ENCODE measurements at places on chromosomes 4 and X. TPM values are rescaled to one million over a fixed set of nuclear protein-coding genes. Genes with fewer than 3 reads are reported as not detected.

Gene TMEM271
- total RNA-seq: not detected

Gene PCDH11X
- total RNA-seq: not detected

- DNase-seq: no peak
Observed at GRCh38 chrX:103742339-103742738, 31.6 kb downstream of the TMEM31 start.

DNA sequence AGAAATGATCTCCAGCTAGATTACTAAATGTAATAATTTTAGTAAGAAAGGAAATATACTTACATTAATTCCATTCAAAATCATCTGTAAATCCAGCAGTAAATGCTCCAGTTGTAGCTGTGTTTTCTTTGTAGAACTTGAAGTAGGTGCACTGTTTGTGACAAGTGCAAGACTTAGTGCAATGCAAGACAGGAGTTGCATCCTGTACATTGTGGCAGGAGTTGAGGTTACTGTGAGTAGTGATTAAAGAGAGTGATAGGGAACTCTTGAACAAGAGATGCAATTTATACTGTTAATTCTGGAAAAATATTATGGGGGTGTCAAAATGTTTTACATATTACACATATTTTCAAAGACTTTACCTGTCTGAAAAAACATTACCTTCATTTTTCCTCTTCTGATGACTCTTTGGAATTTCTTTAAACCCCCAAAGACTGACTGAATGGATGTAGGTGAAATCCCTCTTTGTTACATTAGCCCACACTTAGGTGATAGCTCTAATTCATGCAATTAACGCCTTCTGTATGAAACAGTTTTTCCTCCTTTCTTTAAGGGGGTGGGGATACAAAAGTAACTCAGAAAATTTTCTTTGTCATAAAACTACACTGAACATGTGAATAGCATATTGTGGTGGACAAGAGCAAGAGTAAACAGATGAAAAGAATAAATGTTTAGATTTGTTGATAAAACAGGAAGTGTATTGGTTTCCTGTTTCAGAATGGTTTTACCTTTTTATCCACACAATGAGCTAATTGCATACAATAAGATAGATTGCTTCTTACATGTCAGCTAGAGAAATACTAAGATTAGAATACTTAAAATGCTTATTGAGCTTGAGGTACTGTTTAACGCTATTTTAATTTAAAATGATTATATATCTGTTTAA lies at the start of gene IL2:
Gene IL2 (minus strand): TSS at position 495 of the 886 bp plus-strand sequence. CDS start 285 bp downstream, at position 210.
- DNase-seq: no peak

GRCh38 chrX:68749426-68749825 lies 79.4 kb upstream of the EFNB1 start:
- no peak for DNase-seq
